ENCODE measurements at places on chromosomes 4 and X.
A peak's percentile ranks its signal among the peaks of the same experiment; 100 is the strongest.

DNA sequence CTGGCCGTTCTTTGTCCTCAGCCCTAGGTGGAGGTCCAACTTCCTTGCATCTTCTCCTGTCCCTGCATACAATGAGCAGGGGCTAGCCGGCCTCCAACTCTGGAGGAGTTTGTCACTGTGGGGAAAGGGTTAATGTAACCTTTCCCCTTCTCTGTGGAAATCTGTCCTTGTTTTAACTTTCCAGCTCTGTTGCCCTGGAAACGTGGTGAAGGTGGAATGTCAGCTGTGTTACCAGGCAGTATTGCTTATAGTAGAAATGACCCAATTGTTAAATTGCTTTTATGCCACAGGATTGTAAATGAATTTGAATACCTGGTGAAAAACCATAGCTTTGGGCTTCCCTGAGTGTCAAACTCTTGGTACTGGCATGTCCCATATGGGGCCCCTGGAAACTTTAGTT lies 131.6 kb upstream of the SCML1 start:
- no peak for DNase-seq

DNA sequence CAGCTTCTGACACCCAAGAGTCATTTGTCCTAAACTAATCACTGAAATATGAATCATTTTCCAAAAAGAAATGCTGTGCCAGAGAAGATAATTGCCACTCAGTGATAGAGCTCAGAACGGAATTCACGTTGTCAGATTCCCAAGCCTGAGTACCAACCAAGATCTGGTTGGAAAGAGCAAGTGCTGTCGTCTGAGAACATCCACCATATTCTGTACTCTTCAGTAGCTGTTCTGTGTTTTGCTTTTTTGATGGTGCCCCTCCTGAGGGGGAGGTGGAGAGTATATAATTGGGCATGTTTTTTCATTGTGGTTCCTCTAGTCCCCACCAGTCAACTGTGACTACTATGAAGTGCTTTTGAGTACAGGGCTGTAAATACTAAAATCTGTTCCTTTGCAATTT lies 13.2 kb downstream of the RUFY3 start:
- DNase-seq, result no peak

- no peak for DNase-seq
These were observed 73.1 kb downstream of the PHEX start for GRCh38 chrX:22105231-22105630.

DNA sequence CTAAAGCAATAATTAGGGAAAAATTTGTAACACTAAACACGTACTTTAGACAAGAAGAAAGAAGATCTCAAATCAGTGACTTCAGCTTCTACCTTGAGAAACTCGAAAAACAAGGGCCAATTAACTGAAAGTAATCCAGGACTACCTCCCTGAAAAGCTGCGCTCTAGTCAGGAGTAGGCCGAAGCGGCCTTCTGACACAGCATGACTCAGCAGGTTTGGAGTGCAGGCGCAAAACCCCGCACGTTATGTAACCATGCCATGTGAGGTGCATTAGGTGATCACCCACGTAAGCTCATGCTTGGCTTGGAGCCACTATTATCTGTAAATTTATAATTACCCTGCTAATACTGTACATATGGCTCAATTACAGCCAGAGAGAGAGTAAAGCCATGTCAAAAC lies 52.8 kb upstream of the CCDC149 start:
- DNase-seq, result peak; percentile 15

DNA sequence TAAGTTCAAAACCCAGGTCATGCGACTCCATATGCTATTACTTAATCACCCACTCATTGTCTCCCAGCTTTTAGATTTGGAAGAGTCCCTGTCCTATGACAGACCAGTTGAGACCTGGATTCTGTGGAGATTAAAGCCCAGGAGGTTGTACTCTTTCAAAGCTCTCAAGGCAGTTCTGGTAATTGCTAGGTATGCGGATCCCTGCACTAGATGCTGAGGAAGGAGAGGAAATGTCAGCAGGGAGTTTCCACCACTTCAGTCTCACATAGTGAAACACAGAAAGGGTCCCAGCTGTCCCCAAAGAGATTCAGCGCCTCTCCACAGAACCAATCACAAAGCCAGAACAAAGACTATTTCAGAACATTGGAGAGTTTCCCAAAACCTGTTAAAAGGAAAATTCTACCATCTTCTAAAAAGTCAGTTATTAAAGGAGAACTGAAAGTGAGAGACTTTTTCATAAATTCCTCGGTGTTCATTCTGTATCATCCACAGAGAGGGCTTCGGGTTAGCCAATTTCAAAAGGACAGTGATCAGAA lies 53.4 kb downstream of the IRF2 start:
- DNase-seq, result peak; percentile 38

GRCh38 chr4:14415146-14415545 lies 587.1 kb upstream of the CPEB2 start:
- DNase-seq, result no peak

- no peak for DNase-seq
These were observed 14.4 kb downstream of the UVSSA start for GRCh38 chr4:1361431-1361830.

DNA sequence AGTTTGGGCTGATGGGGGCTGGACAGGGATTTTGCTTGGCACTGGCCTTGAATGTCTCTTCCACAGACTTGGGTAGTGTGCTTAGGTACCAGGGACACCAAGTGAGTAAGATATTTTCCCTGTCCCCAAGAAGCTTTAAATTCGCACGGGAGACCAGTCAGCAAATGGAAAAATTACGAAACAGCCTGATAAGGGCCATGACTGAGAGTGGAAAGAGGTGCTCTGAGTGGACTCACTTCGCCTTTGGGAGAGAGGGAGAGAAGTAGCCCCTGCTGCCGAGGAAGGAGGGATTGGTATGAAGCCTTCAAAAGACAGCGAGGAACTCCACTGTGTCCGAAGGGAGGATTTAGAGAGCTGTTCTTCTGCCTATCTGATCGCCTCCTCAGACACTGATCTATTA lies 2.6 kb downstream of the LSM6 start:
- no peak for DNase-seq

GRCh38 chrX:139203651-139204570 lies 326.6 kb upstream of the F9 start:
- peak; percentile 19 for DNase-seq

DNA sequence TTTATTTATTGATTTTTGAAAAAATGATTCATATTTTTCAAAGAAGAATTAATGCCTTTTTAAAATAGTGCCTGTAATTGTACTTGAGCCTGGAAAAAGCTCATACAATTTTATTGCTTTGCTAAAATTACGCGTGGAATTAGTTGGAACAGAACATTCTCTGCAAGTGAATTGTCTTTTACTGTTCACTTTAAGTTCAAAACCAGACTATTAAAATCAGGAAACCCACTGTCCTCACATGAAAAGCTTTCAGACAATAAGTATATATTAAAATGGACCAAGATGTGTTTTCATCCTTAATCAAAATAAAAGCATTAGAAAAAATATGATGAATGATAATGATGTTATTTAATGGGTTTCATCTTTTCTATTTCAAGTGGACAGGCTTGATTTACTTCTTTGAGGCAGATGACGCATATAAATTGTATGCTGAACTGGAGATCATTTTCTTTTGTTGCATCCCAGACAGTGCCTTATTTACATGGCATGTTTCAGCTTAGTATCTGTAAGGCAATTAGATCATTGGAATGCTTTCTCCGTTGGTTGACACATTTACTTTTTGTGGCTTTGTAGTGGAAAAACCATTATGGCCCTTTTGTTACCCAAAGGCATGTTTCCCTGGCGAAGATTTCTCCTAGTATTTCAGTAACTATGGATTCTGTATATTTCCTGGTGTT lies 299.0 kb upstream of the MAGEC2 start:
- DNase-seq, result no peak

GRCh38 chr4:56976837-56977320 lies 527 bp downstream of the NOA1 start:
- DNase-seq, result peak; percentile 27

GRCh38 chrX:143674926-143675325 lies 39.0 kb upstream of the SLITRK4 start:
- DNase-seq, result no peak

GRCh38 chr4:122121593-122121992 lies 30.5 kb upstream of the BLTP1 start:
- no peak for DNase-seq

DNA sequence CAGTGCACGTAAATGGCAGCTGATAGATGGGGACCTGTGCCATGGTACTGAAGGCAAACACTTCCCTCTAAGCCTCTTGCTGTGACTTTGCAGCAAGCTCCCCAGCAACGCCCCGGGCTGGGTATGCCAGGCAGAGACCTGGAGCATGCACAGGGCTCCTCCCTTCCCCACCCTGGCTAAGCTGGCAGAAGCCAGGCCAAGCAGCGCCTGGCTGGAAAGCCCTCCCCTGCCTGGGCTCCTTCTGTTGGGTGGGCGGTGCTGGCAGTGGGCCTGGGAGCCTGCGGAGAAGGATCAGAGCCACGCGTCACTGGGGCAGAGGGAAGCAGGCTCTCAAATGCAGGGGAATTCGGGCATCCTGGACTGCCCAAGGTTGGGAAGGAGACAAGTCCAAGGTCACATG lies 3.6 kb downstream of the ATP2B3 start:
- DNase-seq, result no peak

- no peak for DNase-seq
These were observed 34.3 kb upstream of the PPP2R2C start for GRCh38 chr4:6506616-6507140.

- peak; percentile 16 for DNase-seq
These were observed 12.8 kb downstream of the CYSLTR1 start for GRCh38 chrX:78314561-78314960.

GRCh38 chr4:141636771-141637460 lies 533 bp downstream of the IL15 start:
- DNase-seq, result no peak

DNA sequence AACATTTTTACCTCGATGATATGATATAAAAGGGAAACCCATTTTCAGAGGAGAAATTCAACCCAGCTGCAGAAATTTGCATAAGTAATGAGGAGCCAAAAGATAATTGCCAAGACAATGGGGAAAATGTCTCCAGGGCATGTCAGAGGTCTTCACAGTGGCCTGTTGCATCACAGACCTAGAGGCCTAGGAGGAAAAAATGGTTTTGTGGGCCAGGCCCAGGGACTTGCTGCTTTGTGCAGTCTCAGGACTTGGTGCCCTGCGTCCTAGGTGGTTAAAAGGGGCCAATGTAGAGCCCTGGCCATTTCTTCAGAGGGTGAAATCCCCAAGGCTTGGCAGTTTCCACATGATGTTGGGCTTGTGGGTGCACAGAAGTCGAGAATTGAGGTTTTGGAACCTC lies 106.9 kb downstream of the CPXCR1 start:
- DNase-seq, result no peak

GRCh38 chr4:183287677-183288076 lies 32.4 kb downstream of the CLDN22 start:
- DNase-seq, result no peak

DNA sequence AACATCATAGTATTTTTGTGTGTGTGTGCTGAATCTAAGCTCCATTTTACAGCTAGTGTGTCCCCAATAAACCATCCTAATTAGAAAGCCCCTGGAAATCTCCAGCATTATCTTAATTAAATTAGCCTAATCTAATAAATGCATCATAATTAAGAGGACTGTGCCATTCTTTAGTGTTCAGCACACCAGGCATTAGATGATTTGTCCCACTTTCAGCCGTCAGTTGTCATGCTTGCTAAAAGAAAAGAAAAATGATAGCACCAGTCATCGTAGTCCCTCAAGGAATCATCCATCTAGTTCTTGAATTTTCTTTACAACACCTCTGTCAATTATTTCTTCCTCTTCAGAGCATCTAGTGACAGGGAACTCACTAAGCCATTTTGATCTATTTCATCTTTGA lies 155.9 kb downstream of the PALLD start:
- DNase-seq, result no peak

DNA sequence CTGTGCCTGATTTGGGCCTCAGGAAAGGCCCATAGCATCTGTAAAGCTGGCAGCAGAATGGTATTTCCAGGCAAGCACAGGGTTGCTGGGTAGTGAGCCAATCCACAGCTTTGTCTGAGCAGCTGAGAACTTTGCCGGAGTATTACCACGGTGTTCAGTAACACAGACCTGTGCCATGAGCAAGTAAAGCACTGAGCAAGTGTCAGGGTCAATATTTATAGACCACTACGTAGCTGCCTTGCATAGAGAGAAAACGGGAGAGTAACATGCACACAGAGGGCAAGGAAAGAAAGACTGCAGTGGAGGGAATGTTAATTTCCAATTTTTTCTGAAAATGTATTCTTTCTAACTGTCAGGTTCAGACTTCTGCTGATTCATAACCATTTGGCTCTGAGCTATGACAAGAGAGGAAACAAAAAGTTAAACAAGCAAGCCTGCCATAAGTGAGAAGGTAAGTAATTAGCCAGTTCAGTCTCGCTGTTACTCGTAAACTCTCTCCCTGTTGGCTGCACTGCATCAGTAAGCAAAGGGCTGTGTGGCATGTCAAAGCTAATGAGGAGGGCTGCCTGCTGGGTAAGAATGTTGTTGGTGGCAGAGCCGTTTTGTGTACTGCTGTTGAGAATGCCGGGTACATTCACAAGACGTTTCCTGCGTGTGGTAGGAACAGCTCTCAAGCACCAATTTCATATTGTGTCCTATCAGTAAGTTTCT lies 238.1 kb downstream of the BMPR1B start:
- DNase-seq, result no peak

DNA sequence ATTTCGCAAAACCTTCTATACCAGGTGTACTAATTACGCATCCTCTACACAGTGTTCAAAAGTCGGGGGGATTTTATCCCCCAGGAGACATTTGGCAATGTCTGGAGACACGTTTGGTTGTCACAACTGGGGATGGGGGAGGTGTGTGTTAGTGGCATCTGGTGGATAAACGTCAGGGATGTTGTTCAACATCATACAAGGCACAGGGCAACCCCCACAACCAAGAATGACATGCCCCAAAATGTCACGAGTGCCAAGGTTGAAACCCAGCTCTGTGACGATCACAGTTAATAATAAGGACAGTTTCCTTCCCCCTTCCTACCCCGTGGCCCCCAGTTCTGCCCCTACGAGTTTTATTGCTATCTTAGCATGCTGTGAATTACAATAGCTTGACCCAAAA lies 15.9 kb upstream of the SEL1L3 start:
- no peak for DNase-seq

DNA sequence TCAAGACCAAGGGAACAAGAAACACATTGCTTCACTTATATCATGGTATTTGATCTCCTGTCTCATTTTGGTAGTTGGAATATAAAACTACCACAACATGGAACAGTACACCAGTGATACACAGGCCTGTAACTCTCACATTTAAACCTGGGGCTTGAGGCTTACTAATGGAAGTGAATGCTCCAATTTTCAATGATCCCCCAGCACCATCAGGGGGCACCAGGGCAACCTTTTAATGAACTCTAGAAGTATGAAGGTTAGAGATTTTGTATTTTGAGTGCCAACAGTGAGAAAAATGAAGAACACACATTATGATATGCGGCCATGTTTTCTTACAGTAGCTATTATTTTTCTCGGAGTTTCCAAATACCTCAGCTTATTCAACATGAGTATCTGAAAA lies 50.7 kb downstream of the C4orf33 start:
- DNase-seq, result no peak

- no peak for DNase-seq
These were observed 43.8 kb downstream of the PALLD start for GRCh38 chr4:168540503-168541265.

All from inflammatory macrophage treated with lipopolysaccharide for 4 hours (primary cell).